Endodermal cell (in vitro differentiated cells): ENCODE measurements at places on chromosomes 11 and 22. TPM values are rescaled to one million over a fixed set of nuclear protein-coding genes. Genes with fewer than 3 reads are reported as not detected.
A peak's percentile ranks its signal among the peaks of the same experiment; 100 is the strongest.

DNA sequence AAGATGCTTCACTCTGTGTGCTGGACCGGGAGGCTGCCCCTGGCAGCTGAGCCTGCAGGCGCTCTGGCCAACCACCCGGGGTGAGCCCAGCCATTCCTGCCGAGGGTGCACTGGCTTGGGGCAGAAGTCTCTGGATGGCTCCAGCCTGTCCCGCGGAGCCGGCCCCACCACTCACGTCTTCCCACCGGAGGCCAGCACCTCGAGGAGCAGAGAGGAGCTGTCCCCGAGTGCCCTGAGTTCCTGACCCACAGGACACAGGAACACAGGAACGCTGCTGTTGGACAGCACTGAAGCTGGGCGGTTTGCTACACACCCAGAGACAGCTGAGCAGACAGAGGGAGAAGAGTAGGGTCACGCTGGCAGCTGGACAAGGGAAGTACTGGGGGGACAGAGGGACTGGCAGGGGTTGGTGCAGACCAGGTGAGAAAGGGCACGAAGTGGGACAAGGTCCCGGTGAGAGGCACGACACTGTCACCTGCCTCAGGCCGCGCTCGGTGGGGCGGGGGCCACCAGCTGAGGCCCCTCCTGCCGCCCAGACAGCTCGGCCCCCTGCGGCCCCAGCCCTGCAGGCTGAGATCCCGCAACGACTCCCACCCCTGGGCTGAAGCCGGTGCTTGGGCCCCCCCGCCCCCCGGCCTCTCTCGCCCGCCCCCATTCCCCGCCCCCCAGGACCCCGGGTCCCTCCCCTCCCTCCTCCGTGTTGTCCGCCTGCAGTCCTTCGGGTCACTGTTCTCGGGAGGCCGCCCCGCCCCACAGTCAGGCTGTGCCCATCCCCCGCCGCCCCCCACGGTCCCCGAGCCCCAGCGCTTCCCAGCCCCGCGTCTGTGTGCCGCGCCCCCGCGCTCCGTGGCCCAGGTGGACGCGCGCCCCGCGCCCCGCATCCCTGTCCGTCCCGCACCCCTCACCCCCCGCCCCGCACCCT lies 624 bp upstream of the B4GALNT4 start:
- H3K27me3 ChIP-seq, result no peaks in the 10 kb centered on the region
- H3K27ac ChIP-seq, result no peak overlapping the region
- peak; percentile 73 for DNase-seq
- peaks cover 15% of the 10 kb centered on the region for H3K36me3 ChIP-seq
- H3K4me1 ChIP-seq, result no peaks in the 10 kb centered on the region

Gene KRTAP5-1
- not detected in 3 replicates for total RNA-seq

GRCh38 chr11:102436976-102437375 lies 15.6 kb downstream of the TMEM123 start:
- peak overlapping the region; percentile 32 for H3K27ac ChIP-seq
- no peak overlapping the region for H3K4me3 ChIP-seq
- DNase-seq, result no peak
- no peaks in the 10 kb centered on the region for H3K27me3 ChIP-seq
- peaks cover 63% of the 10 kb centered on the region for H3K36me3 ChIP-seq

DNA sequence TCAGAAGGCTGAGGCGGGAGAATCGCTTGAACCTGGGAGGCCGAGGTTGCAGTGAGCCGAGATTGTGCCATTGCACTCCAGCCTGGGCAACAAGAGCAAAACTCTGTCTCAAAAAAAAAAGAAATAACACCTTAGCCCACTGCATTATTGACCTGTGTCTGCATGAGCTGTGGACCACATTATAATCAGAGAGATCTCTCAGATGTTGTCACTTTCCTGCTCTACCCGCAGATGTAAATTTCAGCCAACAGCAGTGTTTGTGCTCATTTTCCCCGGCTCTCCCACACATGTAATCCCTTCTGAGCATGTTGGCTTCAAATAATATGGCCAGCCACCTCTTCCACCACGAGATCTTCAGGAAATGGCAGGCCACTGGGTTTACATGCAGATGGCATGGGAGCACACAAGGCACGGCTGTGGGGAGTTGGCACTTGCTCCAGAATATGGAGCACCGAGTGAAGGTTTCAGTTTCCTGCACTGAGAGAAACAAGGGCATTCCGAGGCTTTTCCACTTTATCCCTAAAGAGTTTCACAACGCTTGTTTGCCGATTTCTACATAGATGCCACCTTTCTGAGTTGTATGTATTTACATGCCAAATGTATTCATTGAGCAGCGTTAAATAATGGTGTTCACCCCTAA lies 19.7 kb downstream of the CDPF1 start:
- no peaks in the 10 kb centered on the region for H3K36me3 ChIP-seq
- DNase-seq, result no peak
- H3K27ac ChIP-seq, result no peak overlapping the region

- H3K36me3 ChIP-seq, result peaks cover 18% of the 10 kb centered on the region
- peaks cover 11% of the 10 kb centered on the region for H3K4me1 ChIP-seq
- H3K27me3 ChIP-seq, result no peaks in the 10 kb centered on the region
- no peak overlapping the region for H3K27ac ChIP-seq
Measured at GRCh38 chr22:37018086-37018814, 997 bp downstream of the TST start.

DNA sequence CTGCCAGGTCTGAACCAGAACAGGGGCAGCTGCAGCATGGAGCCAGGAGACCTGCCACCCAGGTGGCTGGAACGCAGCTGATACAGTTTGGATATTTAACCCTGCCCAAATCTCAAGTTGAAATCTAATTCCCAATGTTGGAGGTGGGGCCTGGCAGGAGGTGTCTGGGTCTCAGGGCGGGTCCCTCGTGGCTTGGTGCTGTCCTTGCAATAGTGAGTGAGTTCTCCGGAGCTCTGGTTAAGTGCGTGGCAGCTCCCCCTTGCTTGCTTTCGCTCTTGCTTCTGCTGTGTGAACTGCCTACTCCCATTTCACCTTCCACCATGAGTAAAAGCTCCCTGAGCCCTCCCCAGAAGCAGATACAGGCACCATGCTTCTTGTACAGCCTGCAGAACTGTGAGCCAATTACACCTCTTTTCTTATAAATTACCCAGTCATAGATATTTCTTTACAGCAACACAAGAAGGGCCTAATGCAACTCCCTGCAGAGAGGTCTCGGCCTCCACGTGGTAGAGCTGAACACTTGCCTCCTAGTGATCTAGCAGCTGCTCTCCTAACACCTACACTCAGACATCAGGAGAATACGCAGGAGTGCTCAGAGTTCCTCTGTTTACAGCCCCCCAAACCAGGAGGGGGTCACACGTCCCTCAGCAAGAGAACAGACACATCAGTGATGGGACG lies 203.7 kb downstream of the CTTN start:
- H3K27ac ChIP-seq, result no peak overlapping the region
- H3K4me1 ChIP-seq, result no peaks in the 10 kb centered on the region
- H3K36me3 ChIP-seq, result no peaks in the 10 kb centered on the region

DNA sequence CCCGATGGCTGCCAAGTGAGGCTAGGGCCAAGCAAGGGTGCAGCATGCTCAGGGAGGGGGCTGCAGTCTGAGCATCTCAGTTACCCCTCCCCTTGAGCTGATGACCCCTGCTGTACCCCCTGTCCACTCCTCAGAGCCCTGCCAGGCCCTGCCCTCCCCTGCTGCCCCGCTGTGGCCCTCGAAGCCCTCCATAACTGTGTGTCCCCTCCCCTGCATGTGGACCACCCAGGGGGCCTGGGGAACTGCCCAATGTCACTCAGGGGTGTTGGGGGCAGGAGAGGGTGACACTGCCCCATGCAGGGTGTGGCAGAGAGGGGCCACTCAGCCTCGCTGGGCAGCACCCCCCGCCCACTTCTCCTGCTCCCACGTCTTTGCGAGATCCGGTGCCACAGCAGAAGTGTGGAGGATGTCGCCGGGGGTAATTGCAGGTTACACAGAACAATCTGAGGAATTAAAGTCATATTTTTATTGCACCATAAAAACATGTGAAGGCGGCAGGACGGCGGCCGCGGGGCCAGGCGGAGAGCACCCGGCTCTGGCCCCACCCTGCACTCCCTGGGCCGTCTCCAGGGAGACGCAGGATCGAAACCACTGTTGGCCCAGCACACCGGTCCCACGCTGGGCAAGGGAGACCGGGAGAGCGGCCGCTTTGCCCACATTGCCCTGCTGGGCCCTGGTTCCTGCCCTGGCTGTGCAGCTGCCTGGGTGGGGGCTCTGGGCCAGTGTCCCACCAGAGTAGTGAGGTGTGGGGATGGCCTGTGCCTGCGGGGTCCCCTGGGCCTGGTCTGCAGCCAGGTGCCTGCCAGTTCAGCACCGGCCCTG lies 18.7 kb upstream of the GNB1L start:
- DNase-seq, result peak; percentile 39
- H3K4me1 ChIP-seq, result no peaks in the 10 kb centered on the region
- no peak overlapping the region for H3K27ac ChIP-seq
- no peaks in the 10 kb centered on the region for H3K27me3 ChIP-seq
- H3K36me3 ChIP-seq, result no peaks in the 10 kb centered on the region

Gene KCNK4
- not detected in 2 replicates for total RNA-seq

Gene PTGDR2
- not detected in 2 replicates for total RNA-seq

DNA sequence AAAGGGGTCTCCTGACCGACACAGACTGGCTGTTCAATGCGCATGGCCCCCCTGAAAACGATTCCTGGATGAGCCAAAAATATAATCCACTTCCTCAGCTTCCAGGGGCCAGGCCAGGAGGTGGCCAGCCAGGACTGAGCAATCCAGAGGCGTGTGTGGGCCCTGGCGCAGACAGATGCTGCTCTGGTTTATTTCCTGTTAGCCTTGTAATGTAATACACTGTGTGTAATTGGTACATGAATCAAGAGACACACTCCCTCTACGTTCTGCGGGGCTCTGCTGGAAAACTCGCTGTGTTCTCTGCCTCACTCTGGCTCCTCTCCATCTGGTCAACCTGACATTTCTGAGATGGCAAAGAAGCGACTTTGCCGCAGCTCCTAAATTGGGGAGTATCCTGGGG lies 26.3 kb upstream of the ISX start:
- no peak overlapping the region for H3K27ac ChIP-seq
- no peaks in the 10 kb centered on the region for H3K36me3 ChIP-seq
- H3K4me1 ChIP-seq, result no peaks in the 10 kb centered on the region
- peak; percentile 24 for DNase-seq

Gene OR2D2
- total RNA-seq, result 0.43 and 1.1 TPM in 2 replicates

DNA sequence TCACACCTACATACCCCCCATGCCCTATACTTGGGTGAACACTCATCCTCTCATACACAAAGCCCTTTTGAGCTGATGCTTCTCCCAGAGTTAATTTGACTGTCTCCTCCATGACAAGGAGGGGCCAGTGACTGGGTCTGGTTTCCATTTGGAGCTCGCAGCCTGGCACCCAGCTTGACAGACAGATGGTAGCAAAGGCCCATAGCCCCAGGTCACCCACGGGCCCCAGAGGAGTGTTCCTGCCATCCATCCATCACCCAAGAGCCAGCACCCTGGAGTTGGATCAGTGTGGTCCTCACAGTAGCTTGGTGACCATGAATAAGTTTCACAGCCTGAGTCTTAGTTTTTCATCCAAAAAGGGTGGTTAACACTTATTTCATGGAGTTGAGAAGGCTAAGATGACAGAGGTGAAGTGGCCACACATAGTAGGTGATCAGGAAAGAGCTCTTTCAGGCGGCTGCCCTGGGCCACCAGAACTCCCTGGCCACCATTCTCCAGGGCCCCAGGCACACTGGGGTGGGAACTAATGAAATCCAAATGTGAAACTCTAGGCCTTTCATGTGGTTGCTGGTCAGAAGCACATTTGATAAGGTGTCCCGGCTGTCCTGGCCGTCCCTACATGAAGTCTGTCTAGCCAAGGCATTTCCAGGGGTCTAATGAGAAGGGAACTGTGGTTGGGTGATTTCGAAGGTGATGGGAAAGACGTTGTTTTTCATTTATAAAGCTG lies 42.4 kb downstream of the LIF start:
- H3K27me3 ChIP-seq, result no peaks in the 10 kb centered on the region
- no peak overlapping the region for H3K4me3 ChIP-seq
- no peak overlapping the region for H3K27ac ChIP-seq
- no peaks in the 10 kb centered on the region for H3K4me1 ChIP-seq
- DNase-seq, result no peak

DNA sequence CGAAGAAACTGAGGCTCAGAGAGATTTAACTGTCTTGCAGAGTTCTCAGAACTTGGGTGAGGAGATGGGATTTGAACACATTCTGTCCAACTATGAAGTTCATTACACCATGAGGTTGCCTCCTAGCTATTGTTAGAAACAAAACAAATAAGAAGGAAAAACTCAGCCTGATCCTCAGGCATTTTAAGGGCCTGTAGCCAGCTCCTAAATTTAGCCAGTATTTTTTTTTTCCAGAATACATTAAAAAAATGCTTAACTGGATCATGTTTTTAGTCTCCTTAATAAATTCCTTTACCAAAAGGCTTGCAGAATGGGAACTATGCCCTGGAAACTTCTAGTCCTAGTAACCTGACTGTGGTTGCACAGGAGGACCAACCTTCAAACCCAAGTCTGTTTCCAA lies 212.0 kb downstream of the CSNK2A3 start:
- no peaks in the 10 kb centered on the region for H3K27me3 ChIP-seq
- no peak overlapping the region for H3K27ac ChIP-seq
- DNase-seq, result no peak
- H3K4me3 ChIP-seq, result no peak overlapping the region
- no peaks in the 10 kb centered on the region for H3K36me3 ChIP-seq
- H3K4me1 ChIP-seq, result no peaks in the 10 kb centered on the region
